ENCODE measurements at places on chromosomes 5 and 9.

DNA sequence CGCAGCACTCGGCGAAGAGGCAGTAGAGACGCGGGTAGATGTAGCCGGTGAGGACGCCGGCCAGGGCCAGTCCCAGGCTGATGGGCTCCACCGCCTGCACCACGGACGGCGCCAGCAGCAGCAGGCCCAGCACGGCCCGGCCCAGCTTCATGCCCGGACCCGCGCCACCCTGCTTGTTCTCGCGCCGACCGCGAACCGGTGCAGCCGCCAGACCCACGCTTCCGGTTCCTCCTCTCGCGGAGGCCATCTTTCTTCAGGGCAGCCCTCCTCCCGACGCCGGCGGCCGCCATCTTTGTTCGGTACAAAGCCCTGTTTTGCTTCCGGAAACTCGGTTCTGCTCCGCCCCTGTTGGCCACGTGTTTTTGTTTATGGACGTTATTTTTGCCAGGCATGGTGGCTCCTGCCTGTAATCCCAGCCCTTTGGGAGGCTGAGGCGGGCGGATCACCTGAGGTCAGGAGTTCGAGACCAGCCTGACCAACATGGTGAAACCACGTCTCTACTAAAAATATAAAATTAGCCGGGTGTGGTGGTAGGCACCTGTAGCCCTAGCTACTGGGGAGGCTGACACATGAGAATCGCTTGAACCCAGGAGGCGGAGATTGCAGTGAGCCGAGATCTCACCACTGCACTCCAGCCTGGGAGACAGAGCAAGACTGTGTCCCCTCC lies at the start of gene TOR1A:
TOR1A (minus strand) TSS at position 202 of the 667 bp plus-strand sequence; CDS start at position 151, 51 bp downstream.
- peak; percentile 95 for DNase-seq

DNA sequence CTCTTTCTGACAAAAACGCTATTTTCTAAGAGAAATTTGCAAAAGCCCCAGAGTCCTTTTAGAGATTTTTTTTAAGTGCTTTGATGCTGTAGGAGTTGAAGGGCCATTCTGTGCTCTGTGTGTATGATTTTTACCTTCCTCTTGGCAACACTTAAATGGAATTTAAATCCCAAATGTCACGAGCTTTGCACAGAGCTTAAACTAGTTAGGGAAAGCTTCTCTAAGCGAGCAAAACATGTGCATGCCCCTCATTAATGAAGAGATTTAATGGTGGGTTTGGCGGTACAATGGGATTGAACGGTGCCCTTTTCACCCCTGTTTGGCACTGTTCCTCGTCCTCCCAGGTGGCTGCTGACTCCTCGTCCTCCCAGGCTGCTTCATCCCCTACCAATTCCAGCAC lies 220.7 kb downstream of the DRD1 start:
- no peak for DNase-seq

- DNase-seq: no peak
Measured at GRCh38 chr9:113614843-113615648, 151.5 kb downstream of the RGS3 start.

DNA sequence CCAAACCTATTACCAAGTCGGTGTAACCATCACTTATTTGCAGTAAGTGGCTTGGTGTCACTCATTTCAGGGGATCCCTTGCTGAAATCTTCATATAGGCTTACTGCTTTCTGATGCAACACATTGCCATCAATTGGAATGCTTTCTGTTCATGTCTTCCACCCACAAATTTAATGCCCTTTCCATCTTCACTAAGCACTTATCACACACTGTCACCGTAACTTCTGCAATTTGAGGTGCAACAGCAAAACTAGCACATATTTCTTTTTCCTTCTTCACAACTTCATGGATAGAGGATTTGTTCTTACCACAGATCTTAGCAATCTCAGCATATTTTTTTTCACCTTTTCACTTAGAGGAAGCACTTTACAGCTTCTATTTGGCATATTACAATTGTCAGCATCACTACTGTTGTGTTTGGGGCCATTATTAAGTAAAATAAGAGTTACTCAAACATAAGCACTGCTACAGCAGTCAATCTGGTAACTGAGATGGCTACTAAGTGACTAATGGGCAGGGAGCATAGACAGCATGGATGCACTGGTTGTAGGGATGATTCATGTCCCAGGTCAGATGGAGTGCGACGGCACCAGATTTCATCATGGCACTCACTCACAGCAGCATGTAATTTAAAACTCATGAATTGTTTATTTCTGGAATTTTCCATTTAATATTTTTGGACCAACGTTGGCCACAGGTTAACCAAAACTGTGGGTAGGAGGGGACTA lies 70.1 kb downstream of the PIP5K1B start:
- DNase-seq: no peak

DNA sequence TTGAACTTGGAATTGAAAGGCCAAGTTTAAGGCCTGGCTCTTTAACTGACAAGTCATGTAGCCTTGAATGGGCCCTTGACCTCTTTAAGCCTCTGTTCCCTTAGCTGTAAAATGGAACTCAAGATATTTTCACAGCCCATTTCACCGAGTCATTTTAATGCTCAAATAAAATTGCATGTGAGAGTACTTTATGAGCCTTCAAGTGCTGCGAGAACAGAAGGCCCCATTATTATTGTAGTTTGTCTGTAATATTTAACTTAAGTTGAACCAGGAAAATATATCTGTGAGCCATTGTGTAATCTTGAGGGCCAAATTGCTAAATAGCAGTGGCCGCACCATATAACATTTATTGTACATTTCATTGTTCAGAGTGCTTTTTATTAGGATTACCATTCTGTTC lies 249.9 kb downstream of the NTRK2 start:
- DNase-seq: no peak

DNA sequence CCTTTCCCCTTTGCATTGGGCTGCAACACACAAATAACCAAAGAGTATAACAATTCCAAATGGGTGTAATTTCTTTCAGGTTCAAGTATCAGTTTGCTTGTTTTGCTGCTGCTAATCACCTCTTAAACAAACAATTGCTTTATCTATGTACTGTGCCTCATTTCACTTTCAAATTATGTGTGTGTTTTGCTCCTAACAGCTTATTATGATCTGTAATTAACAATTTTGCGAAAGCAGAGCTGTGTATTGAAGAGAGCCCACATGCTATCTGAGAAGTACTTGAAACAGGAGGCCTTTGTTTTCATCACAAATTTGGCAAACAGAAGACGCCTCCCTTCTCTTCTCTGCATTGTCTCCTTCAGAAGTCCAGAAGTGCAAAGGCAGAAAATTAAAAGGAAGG lies 312.0 kb downstream of the TLE1 start:
- DNase-seq: no peak

GRCh38 chr5:29697785-29698414 lies 1495.6 kb upstream of the CDH6 start:
- DNase-seq: no peak

Measured in activated naive CD4-positive, alpha-beta T cell treated with Interleukin-2 at 50 U/mL for 16 hours (primary cell).